Astrocyte (in vitro differentiated cells and primary cell): ENCODE measurements at places on chromosomes 3 and 15.

DNA sequence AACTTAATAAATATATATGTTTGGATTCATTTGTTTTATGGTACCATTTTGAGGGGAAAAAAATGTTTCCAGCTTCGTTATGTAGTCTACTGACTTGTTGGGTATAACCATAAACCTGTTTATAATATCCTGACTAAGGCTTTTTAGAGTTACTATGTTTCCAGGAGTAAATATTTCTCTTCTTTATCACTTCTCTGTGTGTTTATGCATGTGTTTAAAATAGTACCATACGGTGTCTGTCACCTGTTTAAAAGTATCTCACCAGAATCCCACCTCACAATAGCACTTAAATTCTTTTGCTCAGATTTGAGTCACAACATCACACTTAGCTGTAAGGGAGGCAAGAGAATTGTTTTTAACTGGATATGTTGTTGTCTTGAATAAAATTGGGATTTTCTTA is 15.1 kb downstream of the LACTB start:
- DNase-seq = no peak

DNA sequence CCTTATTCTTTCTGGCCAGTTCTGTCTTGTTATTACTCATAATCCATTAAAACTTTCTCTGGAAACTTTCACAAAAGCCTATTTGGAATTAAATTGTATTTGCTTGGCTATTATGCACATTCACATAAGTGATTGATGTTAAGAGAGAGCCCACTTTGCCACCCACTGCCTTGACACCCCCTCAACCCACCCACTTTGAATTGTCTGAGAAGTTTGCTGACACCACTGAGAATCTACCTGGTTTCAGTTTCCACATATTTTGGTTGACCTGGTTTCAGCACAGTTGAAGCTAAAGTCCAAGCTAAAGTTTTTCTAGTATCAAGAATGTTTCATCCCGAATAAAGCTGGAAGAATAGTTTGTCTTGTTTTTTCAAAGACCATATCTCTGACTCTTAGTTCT is 70.9 kb downstream of the ARMC8 start:
- no peak for DNase-seq

DNA sequence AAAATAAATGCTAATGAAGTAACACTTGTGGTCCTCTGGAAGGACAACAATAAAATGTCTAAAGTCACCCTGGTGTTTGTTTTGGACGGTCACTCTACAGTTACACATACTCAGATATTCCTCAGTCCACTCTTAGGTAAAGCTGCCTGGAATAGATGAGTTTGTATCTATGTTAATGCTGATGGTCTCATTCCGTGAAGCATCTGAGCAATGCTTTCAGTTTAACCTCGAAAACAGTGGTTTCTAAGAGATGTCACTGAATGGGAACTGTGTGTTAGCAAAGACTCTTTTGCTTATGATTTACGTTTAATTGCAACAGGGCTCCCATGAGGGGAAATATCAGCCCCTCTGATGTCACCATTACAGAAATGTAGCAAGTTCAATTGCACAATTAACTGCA is 49.1 kb downstream of the FBN1 start:
- DNase-seq = no peak

- DNase-seq = peak; percentile 85
Measured at GRCh38 chr3:56894881-56895431, 93.2 kb upstream of the ARHGEF3 start.

GRCh38 chr3:139388821-139389551 is 461 bp downstream of the COPB2 start:
- DNase-seq = no peak

DNA sequence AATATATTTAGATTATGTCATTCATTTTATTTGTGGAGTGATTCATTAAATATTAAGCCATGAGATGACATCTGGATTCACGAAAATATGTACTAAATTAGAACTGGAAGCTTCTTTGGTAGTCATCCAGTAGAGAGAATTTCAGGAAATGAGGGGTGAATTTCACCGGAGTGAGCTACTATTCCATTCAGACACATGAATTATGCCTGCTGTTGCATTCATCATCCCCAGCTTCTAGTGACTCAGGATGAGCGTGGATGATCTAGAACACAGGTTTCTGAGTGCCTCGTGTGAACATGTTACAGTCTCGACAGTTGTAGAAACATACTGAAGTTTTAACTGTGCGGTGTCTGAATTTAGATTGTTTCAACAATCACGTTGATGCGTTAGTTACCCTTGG is 42.9 kb upstream of the GABRG3 start:
- no peak for DNase-seq

- peak; percentile 88 for DNase-seq
Measured at GRCh38 chr3:152385761-152386160, 117.0 kb downstream of the MBNL1 start.

GRCh38 chr15:72182244-72182643 is 15.3 kb downstream of the GRAMD2A start:
- DNase-seq = no peak

- no peak for DNase-seq
Measured at GRCh38 chr3:42169579-42170120, 78.5 kb downstream of the TRAK1 start.

- no peak for DNase-seq
Measured at GRCh38 chr3:54262541-54262940, 140.2 kb downstream of the CACNA2D3 start.

DNA sequence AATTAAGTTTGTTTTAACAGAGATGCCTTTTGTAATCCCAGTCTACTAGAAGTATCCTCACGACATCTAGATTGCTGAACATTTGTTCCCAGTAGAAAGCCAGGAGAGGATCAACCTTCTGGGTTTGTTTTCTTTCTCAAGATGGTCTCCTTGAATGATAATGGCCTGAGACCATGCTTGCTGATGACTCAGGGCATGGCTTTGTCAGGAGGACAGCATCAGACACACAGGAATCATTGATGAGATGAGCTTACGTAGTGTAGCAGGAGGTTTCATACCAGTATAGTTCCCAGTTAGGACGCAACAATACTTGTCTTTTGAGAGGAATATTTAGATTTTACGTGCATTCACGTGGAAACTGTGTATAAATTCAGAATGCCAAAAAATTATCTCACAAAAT is 38.6 kb downstream of the ATP1B3 start:
- peak; percentile 42 for DNase-seq

DNA sequence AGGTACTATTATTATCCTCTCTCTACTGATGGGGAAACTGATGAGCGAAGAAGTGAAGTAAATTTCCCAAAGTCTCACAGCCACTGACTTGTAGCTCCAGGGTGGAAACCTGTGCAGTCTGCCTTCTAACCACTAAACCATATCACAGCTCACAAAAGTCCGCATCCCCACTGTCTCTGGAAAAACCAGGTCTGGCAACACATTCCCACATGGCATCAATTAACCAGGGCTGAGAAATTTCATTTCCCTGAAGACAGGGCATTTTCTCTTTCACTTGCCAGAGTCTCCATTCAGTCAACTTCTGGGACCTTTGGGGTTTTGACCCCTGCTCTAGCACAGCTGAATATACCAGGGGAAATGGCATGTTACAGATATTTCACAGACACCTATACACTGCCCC is 26.5 kb downstream of the FBXO40 start:
- DNase-seq = no peak

DNA sequence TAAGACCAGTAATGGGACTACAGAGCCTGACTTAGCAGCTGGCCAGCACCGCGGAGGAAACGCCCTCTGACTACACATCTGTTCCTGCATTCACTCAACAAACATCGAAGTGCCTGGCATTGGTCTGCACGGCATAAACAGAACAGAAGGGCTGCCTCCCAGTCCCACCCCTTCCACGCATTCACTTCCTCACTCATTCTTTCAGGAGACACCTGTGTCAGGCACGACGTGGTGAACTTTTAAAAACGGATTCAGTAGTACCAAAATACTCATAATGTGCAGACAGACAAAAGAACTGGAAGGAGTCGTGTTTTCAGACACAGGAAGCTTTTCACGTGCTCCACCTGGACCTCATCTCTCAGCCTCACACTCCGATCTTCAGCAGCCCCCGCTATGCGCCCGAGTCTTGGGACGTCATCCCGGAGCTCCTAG is 123.3 kb downstream of the XXYLT1 start:
- no peak for DNase-seq

DNA sequence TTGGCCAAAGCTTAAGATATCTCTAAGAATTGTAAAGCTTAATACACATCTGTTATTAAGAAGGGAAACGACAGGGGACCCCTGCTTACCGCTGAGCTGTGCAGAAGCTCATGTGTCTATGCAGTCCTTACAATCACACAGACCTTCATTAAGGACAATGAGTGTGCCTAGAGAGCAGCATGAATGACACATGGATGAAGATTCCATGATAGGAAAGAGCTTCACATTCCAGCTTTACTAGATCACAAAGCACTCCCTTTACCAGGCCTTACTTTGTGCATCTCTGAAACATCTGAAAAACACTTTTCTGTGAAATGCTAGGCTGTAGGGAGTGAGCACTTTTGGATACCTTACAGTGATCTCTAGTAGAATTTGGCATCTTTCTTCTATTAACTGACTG is 32.0 kb downstream of the RNF168 start:
- peak; percentile 9 for DNase-seq

GRCh38 chr15:65338366-65338765 is 33.9 kb downstream of the RNU5B-1 start:
- DNase-seq = no peak

- DNase-seq = no peak
Measured at GRCh38 chr3:134721214-134721613, 70.4 kb upstream of the KY start.

DNA sequence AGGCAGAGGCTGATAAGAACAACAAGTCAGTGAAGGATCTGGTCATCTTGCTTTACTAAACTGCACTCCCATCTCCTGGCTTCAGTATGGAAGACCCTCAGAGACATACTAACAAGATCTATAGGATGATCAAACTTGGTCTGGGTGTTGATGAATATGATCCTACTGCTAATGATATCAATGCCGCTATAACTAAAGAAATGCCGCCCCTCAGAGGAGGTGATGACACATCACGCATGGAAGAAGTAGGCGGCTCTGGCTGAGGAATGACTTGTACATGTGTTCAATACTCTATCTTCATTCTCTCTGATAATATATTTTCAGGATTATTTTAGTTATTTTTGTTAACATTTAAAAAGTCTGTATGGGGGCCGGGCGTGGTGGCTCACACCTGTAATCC is 17.5 kb upstream of the EIF2B5 start:
- DNase-seq = no peak

GRCh38 chr3:31575448-31575847 is 42.7 kb downstream of the STT3B start:
- no peak for DNase-seq

- DNase-seq = peak; percentile 84
Measured at GRCh38 chr15:35362195-35362829, 183.7 kb downstream of the DPH6 start.

GRCh38 chr15:68504681-68505170 is 72.8 kb upstream of the ITGA11 start:
- no peak for DNase-seq

DNA sequence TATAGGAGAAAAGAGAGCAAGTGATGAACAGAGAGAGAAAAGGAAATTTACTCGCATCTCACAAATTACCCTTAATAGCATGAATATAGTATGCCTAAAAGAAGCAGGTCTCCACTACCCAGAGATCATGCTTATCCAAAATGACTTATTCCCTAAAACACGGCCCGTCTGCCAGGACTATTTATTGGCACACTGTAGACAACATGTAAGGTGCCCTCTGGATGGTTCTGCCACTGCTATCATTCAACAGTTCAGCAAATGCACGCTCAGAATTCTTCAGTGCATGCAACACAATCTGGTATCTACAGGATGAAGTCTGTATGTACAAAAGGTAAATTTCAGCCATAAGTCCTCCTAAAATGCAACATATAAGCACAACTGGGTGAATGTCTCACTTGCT is 465.8 kb downstream of the SHQ1 start:
- DNase-seq = no peak

DNA sequence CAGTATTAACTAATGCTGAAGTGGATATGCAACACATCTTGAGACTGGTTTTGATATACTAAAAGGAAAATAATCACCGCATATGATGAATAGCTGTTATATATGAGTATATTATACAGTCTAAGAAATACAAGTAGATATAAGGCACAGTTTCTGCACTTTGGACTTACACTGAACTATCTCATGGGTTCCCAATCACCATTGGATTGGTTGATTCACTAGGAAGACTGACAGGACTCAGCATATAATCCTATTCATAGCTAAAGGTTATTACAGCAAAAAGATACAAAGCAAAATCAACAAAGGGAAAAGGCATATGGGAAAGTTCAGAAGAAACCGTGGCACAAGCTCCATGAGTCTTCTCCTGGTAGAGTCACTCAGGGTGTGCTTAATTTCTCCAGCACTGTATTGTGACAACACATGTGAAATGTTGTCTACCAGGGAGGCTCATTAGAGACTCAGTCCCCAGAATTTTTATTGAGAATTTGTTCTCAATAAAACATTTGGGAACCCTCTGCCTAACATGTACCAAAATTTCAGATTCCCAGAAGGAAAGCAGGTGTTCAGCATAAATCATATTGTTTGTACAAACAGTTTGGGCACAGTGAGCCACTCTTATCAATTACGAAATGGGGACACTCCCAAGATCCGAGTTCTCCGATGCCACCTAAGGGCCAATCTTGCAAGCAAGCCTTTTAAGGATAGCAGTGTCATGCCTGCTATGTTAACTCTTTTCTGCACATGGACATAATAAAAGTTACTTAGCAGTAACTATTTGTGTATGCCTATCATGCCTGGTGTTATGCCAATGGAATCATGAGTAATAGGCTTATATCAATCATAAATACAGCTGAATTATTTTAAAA is 26.8 kb downstream of the CMC1 start:
- DNase-seq = no peak

- no peak for DNase-seq
Measured at GRCh38 chr3:144107923-144108322, 136.3 kb downstream of the DIPK2A start.

GRCh38 chr3:172536505-172536904 is 13.3 kb upstream of the TNFSF10 start:
- DNase-seq = no peak

DNA sequence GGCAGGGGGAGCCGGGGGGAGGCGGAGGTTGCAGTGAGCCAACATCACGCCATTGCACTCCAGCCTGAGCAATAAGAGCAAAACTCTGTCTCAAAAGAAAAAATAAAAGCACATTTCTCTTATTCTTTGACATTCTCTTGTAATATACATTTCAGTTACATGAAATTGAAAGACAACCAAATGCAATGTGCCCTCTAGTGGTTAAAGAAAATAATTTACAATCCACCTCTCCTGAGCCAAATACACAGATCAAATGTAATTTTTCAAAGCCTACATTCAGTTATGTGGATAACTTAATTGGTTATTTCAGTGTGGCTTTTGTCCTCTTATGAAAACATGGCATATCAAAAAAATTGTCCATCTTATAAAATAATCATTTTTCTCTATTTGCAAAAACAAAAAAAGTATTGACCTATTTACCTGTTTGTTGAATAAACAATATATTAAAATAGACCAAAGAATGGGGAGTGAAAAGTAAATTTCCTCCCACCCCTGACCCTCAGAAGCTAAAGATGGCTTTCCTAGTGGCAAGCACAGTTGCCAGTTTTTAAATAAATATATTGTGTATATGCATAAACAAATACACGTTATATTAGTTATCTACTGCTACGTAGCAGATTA is 14.2 kb upstream of the U2SURP start:
- DNase-seq = no peak
